ENCODE measurements at places on chromosomes 3 and 15.
A peak's percentile ranks its signal among the peaks of the same experiment; 100 is the strongest.

GRCh38 chr3:114344492-114344891 is 50.7 kb downstream of the TIGIT start:
- no peak for DNase-seq

- DNase-seq, result no peak
Observed at GRCh38 chr3:65975032-65975431, 63.7 kb downstream of the MAGI1 start.

- DNase-seq, result no peak
Observed at GRCh38 chr3:82093641-82094040, 332.2 kb upstream of the GBE1 start.

DNA sequence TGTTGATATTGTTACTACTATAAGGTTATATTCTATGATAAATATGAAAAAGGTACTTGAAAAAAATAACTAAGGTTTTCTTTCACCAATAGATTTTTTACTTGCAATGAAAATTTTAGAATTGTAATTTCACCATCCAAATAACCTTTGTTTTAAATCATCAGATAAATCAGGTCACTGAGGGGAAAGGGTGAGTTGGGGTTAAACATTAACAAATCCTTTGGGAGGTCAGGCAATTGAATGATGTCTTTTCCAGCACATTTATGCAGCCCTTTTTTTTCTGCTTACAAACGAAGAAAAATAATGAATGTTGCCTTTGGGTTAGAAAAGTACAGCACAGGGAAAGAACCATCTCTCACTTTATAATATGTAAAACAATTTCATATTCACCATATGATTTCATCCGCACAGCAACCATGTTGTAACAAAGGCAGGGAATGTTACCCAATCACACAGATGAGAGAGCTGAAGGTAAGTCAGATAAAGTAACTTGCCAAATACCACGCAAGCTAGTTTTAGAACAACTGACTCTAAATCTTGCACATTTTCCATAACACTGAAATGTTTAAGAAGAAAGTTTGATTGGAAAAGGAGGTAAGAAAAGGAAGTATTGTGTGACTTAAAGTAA is 151.3 kb downstream of the FGF12 start:
- no peak for DNase-seq

DNA sequence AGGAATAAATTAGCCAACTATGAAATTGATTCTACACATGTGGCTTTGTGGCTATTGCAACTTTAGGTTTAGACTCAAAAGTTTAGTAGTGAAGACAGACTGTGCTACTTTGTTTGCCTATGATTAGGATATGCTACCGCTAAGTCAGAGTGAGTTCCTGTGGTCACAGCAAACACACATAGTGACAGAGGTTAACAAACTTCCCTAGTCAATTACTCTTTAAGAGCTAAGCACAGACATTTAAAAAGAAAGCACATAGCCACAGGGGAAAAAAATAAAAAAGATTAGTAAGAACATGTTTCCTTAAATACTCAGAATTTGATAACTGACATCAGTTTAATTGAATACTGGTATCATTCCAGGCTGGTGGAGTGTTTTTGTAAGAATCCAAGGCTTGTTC is 207.1 kb downstream of the GBE1 start:
- no peak for DNase-seq

GRCh38 chr3:108091498-108092250 is 843 bp upstream of the CD47 start:
- peak; percentile 40 for DNase-seq

GRCh38 chr3:192024751-192025150 is 563.8 kb downstream of the PYDC2 start:
- DNase-seq, result no peak

DNA sequence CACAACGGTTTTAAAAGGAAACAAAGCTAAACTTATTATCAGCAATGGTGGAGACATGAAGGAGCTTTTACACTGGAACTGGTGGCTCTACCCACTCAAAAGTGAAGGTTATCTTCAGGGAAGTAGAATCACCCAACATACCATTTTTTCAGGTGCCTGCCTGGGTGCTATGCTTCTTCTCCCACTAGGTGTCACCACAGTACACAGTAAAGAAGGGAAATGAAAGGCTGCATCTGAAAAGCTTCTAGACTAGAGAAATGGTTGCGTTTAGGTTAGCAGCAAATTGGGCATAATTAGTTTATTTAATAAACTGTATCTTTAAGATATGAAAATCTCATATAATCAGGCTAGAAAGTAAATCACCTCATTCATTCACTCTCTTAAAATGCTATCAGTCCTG is 47.0 kb upstream of the SELENOK start:
- peak; percentile 43 for DNase-seq

DNA sequence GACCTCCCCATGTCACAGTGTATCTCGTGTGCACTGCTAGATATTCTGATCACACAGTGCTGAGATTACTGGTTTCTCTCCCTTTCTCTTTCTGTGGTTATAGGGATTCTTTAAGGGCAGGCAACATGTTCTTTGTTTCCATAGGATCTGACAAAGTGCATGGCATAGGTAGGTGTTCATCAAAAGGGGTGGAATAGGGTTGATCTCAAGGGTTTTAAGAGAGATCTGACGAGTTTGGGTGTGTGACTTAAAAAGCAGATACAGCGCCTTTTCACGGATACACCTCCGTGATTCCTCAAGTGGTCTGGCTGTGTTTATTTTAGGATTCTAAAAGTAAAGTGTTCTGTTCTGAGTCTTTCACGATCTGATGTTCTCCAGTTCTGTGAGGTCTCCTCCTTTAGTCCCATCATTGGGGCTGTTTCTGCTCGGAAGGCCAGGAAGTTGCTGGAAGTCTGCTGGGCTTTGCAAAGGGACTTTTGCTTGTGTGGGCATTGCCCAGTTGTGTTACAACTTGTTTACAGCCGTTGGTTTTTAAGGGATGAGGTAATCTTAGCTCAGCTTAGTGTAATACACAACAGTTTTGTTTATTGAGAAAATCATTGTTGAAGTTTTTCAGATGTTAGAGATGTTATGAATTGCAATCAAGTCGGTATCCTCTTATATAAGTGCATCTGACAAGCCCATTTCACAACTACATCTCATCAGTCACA is 34.8 kb downstream of the IGF1R start:
- no peak for DNase-seq

DNA sequence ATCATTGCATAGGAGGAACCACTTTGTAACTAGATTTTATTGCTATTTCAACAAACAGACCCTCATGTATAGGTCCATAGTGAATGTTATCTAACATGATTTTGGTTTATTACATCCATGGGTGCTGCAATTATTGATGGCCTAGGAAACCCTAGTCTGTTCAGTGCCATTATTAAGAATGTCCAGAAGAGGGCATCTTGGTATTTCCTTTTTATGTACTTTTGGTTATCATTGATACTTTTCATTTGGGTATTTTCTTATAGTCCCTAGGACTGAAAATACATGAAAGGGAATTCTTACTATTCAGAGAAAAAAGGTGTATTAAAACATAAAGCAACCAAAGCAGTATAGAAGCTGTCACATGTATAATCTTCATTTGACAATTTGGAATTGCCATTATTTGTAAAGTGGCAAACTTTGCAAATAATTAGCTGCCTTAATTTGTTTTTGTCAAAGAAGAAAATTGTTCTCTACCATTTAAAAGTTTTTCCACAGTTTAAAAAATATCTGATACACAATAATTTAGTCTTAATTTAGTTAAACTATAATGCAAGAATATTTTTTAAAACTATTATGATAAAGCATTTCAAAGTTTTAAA is 48.7 kb downstream of the CNOT10 start:
- peak; percentile 28 for DNase-seq

DNA sequence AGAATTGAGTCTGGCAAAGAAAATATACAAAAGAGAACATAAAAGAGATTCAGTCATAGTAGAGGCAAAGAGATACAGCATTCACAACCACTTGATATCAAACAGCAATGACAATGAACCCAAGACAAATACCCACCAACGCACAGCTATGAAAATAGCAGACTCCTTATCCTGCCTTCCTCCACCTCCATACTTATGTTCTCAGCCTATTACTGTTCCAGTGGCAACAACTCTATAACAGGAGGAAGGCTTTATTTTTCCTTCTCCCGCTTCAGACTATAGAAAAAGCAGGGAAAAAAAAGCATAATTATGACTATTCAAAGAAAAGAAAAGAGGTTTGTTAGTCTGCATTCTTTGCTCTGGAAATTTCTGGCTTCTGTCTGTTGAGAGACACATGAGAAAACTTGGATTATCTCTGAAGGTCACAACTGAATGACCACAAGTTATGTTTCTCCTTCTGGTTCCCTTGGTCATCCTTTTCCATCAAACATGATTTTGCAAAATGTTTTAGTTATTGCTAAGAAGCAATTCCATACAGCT is 81.2 kb upstream of the PLXND1 start:
- DNase-seq, result no peak

GRCh38 chr15:59622289-59622688 is 10.7 kb downstream of the GCNT3 start:
- DNase-seq, result peak; percentile 66

- no peak for DNase-seq
Observed at GRCh38 chr15:63366451-63366850, 15.2 kb downstream of the CA12 start.

GRCh38 chr3:195873971-195874370 is 34.4 kb downstream of the TNK2 start:
- no peak for DNase-seq

- no peak for DNase-seq
Observed at GRCh38 chr15:73711526-73711925, 27.3 kb downstream of the CD276 start.

GRCh38 chr3:100440895-100441294 is 39.6 kb downstream of the LNP1 start:
- DNase-seq, result no peak

DNA sequence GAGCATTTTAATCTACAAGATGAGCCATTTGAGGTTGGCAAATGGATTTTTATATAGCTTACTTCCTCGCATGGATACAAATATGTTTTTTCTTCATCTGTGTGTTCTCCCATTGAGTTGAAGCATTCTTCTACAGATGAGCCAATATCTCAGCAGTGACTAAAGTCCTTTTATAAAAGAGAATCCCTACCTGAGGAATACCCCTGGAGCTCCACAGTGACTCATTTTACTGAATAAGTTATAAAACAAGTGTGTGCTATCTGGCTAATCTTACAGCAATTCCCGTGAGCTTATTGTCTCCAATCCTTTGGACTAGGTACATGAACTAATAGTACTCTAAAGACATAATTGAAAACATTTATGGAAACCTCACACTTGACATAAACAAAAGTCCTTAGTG is 354.2 kb upstream of the BCHE start:
- no peak for DNase-seq

GRCh38 chr15:51863131-51863530 is 33.7 kb downstream of the TMOD3 start:
- DNase-seq, result no peak

GRCh38 chr3:50675179-50676030 is 678 bp downstream of the DOCK3 start:
- DNase-seq, result peak; percentile 57

GRCh38 chr3:104438706-104439105 is 928.0 kb upstream of the ALCAM start:
- DNase-seq, result no peak

- peak; percentile 2 for DNase-seq
Observed at GRCh38 chr15:27237319-27237939, 266.4 kb downstream of the GABRG3 start.

- DNase-seq, result no peak
Observed at GRCh38 chr3:171173736-171174135, 147.2 kb upstream of the SLC2A2 start.

DNA sequence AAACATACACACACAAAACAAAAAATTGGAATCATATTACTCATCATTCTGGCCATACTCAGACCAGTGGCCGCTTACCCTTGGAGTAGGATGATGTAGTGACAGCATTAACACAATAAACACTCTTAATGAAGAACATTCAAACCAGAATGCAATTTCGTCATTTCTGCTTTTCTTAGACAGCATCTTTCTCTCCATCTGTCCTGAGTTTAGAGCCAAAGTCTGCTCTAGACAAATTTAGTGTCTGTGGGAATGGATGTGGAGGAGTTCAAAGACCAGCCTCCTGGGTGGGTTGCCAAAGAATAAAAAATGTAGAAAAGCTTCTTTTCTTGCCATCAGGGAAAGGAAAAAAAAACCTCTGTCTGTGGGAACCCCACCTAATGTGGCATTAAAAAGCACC is 212.4 kb upstream of the POU1F1 start:
- DNase-seq, result no peak

DNA sequence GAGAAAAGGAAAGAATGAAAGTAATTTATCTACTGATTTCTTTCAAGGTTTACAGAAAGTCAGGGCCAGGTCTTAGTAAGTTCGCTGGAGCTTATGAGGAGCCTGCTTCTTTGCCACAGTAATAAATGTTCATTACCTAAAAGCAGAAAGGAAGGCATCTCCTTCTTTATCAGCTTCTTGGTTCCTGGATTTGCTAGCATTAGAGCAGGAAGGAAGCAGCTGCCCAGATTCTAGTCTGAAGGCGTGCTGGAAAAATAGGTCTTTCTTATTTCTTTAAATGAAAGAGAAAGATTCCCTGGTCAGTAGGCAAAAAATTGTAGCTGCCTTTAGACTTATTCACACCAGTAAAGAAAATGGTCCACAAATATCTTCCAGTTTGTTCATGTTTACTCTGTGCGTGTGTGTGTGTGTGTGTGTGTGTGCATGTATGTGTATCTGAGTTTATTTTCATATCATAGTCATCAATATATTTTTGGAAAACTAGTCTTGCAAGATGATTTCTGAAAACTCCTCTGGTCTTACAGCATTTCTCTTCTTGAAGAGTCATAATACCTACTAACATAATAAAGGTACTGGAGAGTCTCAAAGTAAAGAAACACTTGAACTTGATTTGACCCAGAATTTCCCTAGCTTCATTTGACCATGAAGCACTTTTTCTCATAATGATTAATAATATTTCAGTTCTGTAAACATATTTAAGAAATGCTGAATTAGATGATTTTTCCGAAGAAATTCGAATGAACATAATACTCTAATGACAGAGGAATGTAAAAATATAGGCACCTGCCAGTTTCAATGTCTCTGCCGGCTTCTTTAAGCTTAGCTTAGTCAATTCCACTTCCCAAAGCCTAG is 255.3 kb upstream of the ZPLD1 start:
- DNase-seq, result no peak

- DNase-seq, result no peak
Observed at GRCh38 chr15:44009038-44009437, 182.2 kb downstream of the WDR76 start.

DNA sequence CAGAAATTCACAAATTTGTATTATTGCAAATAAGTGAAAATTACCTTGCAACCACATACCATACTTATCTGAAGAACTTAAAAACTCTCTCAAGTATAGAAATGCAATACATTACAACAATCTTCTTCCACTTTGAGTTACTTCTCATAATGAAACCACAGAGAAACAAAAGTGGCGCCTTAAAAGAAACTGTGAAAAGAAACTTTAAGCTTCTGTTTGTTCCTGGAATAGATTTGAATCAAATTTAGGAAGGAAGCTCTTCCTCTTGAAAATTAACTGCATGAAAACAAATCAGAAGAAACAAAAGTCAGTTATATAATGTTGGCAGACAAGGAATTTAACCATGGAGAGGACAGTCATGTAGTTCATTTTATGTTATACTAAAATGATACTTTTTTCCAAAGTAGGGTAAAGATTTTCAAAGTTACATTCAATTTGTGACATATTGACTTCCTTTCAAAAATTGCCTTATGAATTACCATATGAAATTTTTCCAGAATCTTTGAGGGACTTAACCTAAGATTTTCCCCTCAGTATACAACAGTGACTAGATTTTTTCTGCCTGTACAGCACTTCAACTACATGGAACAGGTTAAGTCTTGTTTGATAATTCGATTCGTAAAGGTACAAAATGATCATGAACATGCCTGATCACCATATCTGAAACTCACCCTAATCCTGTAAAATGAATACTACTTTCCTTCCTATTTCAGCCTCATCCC is 57.6 kb upstream of the TNFSF10 start:
- DNase-seq, result no peak

GRCh38 chr3:172562871-172563865 is 39.9 kb upstream of the TNFSF10 start:
- peak; percentile 25 for DNase-seq

Data from NCI-H146 (cell line).